GM12891 (cell line): ENCODE measurements at places on chromosomes 11 and 22.

- DNase-seq, result no peak
These were observed 225.6 kb upstream of the ZBED5 start for GRCh38 chr11:11083441-11083840.

GRCh38 chr11:4577761-4578160, 3.8 kb upstream of the OR52I2 start:
- DNase-seq, result no peak

DNA sequence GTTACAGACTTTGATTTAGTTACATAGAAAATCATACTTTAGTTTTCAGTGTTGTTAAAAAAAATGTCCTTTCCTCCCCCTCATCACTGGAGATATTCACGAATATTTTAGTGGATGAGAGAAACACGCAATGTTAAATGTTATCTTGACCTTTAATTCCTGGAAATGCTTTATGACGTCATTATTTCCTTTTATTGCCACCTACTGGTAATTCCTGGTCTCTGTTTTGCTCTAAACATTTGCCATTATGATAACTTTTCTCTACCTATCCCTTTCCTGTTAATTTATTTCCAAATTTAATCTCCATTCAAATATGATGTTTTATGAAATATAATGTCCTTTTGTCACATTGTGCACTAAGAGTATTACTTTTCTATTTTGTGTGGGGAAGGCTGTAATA, 770.6 kb downstream of the FAM181B start:
- no peak for DNase-seq

DNA sequence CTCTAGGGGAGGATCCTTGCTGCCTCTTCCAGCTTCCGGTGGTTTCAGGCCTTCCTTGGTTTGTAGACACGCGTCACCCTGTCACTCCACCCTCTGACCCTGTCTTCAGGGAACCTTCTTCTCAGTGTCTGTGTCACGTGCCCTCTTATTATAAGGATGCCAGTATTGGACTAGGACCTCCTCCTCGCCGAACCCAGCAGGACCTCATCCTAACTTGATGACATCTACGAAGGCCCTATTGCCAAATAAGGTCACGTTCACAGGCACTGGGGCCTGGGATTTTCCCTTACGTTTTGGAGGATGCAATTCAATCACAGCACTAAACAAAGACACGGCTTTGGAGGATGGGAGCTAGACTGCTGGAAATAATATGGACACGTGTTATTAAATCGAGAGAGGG, 408.7 kb downstream of the BRD1 start:
- DNase-seq, result no peak

- DNase-seq, result no peak
These were observed 346.4 kb upstream of the MTNR1B start for GRCh38 chr11:92623055-92623454.

GRCh38 chr11:78256962-78257361, 68.2 kb downstream of the USP35 start:
- DNase-seq, result no peak

- no peak for DNase-seq
These were observed 9.1 kb downstream of the INSC start for GRCh38 chr11:15123849-15124248.

GRCh38 chr11:58576887-58577471, 1.3 kb upstream of the LPXN start:
- DNase-seq, result no peak

DNA sequence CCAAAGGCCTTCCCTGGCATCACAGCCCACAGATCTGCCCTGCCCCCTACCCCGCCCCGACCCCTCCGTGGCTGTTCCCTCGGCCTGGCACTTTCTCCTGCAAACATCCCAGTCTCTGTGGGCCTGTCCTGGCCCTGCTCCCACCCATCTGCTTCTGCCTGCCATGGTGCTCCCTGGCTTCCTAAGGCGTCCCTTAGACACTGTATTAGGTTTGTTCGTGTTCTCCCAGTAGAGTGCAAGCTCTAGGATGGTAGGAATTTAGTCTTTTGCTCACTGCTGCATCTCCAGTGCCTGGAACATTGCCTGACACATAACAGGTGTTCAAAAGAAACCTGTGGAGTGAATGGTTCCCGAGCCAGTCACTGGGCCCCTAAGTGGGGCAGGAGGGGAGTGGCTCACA, 69.6 kb upstream of the PITPNB start:
- no peak for DNase-seq

GRCh38 chr11:8768625-8769333, 86.2 kb downstream of the RPL27A start:
- DNase-seq, result no peak

DNA sequence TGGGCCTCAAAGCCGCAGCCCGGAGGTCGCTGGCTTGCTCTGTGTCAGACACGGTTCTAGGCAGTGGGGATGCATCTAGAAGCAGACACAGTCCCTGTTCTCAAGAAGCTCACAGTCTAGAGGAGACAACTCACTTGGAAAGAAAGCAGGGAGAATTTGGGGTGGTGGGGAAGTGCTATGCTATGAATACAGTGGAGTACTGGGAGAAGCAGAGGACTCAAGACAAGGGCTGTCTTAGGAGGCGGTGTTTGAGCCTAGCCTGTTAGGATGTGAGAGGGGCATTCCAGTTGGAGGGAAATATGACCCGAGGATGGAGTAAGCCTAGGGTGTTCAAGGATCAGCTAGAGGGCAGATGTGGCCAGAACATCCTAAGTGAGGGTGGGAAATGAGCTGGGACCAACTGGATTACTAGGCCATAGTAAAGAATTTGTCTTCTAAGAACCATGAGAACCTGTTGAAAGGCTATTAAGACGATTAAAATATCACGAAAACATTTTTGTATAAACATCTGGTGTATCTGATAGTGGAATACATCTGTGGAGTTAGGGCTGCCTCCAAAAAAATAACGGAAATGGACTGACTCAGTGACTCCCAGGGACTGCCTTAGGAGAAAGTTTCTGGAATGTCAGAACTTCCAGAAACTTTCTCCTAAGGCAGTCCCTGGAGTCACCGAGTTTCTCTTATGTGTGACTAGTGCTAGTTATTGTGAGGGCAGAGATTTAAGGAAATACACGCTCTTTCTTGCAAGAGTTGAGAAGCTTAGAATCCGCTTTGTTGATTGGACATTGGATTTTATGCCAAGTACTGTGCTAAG, 1.1 kb upstream of the PITPNB start:
- DNase-seq, result no peak

DNA sequence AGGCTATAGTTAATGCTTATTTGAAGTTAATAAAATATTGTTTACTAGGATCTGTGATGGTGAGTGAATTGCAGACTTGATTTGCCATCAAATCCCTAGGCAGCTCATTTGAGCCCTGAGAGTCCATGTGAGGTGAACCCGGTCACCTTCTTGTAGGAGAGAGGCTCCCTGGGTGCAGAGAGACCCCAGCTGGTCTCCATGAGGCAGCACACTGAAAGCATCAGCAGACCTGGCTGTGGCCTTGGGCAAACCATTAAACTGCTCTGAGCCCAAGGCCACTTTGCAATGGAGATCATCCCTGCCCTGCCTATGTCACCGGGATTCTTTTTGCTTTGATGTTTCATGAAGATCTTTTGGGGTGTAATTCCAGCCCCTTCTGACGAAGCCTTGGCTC, 125.2 kb downstream of the MICAL2 start:
- DNase-seq, result no peak

GRCh38 chr11:75574698-75575602, 12.9 kb downstream of the SERPINH1 start:
- no peak for DNase-seq

GRCh38 chr11:47187723-47188122, 1.5 kb upstream of the PACSIN3 start:
- no peak for DNase-seq

DNA sequence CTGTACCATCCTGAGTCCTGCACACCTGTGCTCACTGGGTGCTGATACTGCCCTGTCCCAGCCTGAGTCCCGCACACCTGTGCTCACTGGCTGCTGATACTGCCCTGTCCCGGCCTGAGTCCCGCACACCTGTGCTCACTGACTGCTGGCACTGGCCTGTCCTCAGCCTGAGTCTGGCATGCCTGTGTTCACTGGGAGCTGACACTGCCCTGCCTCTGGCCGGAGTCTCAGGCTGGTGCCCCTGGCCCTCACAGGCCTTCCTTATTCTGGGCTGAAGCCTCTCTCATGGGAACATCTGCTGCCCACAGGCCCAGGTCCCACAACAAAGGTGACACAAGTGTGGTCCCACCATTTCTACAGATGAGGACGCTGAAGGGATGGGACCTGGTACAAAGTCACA, 115.1 kb downstream of the MPPED1 start:
- DNase-seq, result no peak

DNA sequence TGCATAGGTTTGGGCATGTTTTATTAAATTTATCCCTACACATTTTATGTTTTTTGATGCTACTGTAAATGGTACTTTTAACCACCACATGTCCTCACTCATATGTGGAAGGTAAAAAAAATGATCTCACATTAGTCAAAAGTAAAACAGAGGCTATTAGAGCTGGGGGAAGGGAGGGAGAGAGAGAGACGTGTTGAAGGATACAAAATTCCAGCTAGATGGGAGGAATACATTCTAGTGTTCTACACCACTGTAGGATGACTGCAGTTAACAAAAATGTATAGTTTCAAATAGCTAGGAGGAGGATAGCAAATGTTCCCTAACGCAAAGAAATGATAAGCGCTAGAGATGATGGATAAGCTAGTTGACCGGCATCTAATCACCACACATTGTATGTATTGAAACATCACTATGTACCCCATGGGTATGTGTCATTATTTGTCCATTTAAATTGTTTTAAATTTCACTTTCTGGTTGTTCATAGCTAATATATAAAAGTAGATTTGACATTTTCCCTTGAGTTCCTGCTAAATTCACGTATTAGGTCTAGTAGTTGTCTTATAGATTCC, 9.9 kb upstream of the GNB1L start:
- DNase-seq, result no peak

- DNase-seq, result no peak
These were observed 115.7 kb upstream of the NNMT start for GRCh38 chr11:114180301-114181055.

DNA sequence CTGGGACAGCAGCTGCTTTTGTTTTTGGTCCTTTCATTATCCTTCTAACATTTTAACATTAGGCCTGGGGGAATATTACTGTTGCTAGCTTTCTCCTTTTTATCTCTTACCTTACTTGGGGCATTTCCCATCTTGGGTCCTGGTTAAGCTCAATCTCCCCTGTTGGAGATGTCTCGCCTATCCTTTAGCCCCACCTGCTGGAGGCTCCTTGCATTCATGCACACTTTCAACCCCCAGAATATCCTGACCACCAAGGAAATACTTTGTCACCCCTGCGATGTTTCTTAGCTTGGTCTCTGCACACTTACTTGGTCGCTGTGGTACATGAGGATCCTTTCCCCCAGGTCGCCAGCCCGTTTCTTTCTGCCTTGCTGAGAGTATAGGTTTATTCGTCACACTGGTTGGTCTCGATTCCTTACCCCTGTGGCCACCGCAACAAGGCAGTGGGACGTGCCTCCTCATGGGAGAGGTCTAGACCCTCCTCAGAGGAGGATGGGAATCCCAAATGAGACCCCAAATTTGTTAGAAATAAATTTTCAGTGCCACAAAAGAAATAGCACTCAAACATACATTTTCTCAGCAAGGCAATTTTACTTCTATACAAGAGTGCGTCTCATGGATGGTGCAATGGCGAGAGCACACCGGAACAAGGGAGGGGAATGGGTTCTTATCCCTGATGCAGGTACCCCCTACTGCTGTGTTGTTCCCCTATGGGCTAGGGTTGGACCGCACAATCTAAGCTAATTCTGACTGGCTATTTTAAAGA, 5.4 kb upstream of the TXN2 start:
- no peak for DNase-seq
